ENCODE measurements at places on chromosomes 13 and 19. TPM values are rescaled to one million over a fixed set of nuclear protein-coding genes. Genes with fewer than 3 reads are reported as not detected.

ZNF628 gene
- 1.0 TPM for total RNA-seq

CEACAM4 gene
- 0.46 TPM for total RNA-seq

GARIN5A gene
- total RNA-seq, result 2.1 TPM

PLK5 gene
- 0.29 TPM for total RNA-seq

IL4I1 gene
- total RNA-seq, result 0.62 TPM

TINCR gene
- total RNA-seq, result 1.6 TPM

C1QTNF9 gene
- 0.20 TPM for total RNA-seq

LRP3 gene
- total RNA-seq, result 8.1 TPM

GCDH gene
- total RNA-seq, result 10.8 TPM

TMEM59L gene
- total RNA-seq, result 1.6 TPM

ANGPTL8 gene
- not detected for total RNA-seq

NDUFB7 gene
- total RNA-seq, result 241 TPM

MBD3L2 gene
- total RNA-seq, result not detected

All from motor neuron (in vitro differentiated cells).